ENCODE measurements at places on chromosomes 2 and 18.

GRCh38 chr2:229319558-229319957 lies 48.5 kb upstream of the PID1 start:
- DNase-seq: no peak

DNA sequence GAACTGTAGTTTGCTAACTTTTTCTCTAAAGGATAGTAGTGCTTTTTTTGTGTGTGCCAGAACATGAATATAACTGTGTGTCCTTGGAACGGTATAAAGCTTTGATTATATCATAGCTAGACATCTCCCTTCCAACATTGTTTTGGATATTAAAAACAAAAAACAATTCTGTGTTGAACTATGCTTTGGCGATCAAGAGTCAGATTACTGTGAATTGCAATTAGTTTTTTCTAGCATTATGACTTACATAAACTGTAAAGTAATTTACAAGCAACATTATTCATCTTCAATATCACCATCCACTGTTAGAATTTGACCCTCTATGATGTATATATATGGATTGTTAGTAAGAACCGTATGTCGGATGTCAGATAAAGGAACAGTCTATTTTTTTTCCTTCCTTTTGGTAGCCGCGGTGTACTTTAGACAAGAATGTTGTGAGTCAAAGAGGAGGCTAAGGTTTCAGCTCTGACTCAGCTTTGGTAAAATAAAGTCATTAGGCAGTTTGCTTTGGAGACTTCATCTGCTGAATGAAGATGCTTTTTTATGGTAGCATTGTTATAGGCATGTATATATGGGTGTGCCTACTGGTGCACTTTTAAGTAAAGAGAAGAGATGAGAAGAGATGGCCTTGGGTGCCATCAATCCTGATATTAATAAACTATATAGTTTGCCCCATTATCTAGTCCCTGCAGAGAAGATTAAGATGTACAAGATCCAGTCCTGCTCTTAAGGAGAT lies 76.4 kb downstream of the LTBP1 start:
- DNase-seq: no peak

- no peak for DNase-seq
Observed at GRCh38 chr18:5294113-5294456, 1.4 kb downstream of the ZBTB14 start.

- DNase-seq: no peak
Observed at GRCh38 chr2:191968120-191968519, 121.2 kb upstream of the CAVIN2 start.

DNA sequence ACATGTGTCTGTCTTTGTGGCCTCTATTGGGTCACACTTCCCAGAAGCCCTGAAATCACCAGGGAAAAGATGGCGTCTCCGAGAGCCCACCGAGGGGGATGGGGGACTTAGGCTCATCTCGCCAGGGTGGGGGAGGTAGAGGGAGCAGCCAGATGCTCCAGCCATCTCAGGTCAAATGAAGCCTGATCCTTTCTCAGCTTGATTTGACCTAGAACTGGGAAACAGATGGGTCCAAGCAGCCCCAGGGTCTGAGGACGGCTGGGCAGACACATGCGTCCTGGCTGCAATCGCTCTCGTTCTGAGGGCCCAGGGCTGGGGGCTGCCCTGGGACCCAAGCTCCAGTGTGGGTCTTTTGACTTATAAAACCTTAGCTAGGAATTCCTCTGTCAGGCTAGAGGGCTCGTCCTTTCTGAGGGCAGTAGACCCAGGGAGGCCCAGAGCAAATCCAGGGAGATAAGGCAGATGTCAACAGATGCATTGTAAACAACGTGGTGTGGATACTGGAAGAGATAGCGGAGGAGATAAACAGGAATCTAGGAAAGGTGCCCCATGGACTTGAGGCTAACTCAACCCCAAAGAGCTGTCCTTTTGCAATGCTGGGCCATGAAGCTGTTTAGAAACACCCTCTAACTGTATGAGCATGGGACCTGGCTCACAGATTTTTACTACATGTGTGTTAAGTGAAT lies 127.7 kb downstream of the MYCN start:
- no peak for DNase-seq

DNA sequence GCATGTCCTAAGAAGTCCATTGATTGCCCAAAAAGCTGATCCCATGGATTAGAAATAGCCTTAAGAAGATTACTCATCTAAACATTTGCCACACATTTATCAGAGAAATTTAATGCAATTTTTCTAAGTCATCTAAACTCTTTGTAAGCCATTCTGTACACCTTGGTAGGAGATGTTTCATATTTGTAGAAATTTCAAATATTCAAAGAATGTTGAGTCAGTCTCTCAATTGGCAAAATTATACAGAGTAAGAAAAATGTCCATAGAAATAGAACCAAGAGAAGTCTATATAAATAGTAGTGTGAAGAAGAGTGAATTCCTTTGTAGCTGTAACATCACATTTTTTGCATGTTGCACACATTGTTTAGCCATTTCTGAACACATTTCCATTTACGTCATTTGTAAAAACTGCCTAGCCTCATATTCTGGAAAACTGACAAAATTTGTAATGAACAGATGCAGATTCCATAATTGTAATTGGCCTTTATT lies 128.6 kb downstream of the MSTN start:
- no peak for DNase-seq

GRCh38 chr18:62953663-62954062 lies 238.3 kb downstream of the PHLPP1 start:
- DNase-seq: no peak
